ENCODE measurements at places on chromosomes 11 and 22.

DNA sequence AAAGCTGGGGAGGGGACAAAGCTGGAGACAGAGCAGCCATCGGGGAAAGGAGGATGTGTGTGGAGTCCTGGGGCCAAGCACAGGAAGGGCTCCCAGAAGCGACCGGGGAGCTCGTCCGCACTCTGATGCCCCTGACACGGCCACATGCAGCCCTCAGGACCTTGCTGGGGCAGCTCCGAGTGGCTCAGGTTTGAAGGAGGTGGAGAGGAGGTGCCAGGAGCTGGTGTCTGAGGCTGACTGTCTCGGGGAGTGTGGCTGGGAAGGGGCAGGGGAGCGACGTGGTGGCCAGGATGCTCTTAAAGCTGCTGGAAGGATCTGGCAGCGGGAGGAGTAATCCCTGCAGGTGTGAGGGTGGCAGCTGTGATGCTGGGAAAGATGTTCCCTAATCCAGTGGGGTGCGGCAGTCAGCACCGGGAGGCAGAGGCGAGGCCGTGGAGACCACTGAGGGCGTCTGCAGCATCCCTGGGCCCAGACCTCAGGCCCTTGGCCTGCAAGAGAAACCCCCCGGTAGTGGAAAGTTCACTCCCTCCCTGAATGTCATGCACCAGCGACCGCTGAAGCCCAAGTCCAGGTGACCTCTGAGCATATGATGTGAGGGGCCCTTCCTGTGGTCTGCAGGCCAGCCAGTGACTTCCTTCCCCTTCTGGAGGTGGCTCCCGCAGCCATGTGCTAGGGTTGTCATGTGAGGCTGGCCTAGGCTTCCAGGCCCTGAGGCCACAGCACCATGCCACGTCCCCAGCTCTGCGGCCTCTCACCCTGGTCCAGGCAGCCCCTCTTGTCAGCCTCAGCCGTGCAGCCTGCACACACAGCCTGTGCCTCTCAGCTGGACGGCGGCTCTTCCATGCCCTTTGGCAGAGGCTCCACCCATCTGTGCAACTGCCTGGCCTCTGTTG lies 17.2 kb upstream of the CTSD start:
- H3K27ac ChIP-seq = no peak overlapping the region
- peak; percentile 61 for DNase-seq
- no peak overlapping the region for H3K4me3 ChIP-seq

- no peaks in the 10 kb centered on the region for H3K36me3 ChIP-seq
- H3K27me3 ChIP-seq = no peaks in the 10 kb centered on the region
- DNase-seq = no peak
Observed at GRCh38 chr11:114285599-114285998, 10.6 kb upstream of the NNMT start.

DNA sequence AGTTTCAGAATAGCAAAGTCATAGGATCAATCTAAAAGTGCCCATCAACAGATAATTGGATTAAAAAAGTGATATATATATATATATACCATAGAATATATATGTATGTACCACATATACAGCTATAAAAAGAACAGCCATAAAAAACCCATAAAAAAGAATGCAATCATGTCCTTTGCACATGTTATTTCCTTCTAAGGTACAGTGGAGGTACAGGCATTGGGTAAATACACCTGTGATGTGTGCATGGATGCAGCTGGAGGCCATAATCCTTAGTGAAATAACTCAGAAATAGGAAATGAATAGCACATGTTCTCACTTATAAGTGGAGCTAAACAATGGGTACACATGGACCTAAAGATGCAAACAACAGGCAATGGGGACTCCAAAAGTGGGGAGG lies 7.1 kb upstream of the DKK3 start:
- no peak overlapping the region for H3K4me3 ChIP-seq
- H3K27me3 ChIP-seq = no peaks in the 10 kb centered on the region
- DNase-seq = no peak
- no peaks in the 10 kb centered on the region for H3K36me3 ChIP-seq

- no peak overlapping the region for H3K27ac ChIP-seq
- DNase-seq = no peak
- H3K36me3 ChIP-seq = no peaks in the 10 kb centered on the region
- no peaks in the 10 kb centered on the region for H3K27me3 ChIP-seq
- H3K4me1 ChIP-seq = peaks cover 43% of the 10 kb centered on the region
- H3K4me3 ChIP-seq = no peak overlapping the region
Observed at GRCh38 chr11:1753929-1754305, 3.5 kb upstream of the IFITM10 start.

GRCh38 chr11:7046474-7047175 lies 26.3 kb downstream of the NLRP14 start:
- H3K36me3 ChIP-seq = no peaks in the 10 kb centered on the region
- H3K27me3 ChIP-seq = no peaks in the 10 kb centered on the region
- no peak overlapping the region for H3K27ac ChIP-seq
- no peak for DNase-seq
- no peak overlapping the region for H3K4me3 ChIP-seq

DNA sequence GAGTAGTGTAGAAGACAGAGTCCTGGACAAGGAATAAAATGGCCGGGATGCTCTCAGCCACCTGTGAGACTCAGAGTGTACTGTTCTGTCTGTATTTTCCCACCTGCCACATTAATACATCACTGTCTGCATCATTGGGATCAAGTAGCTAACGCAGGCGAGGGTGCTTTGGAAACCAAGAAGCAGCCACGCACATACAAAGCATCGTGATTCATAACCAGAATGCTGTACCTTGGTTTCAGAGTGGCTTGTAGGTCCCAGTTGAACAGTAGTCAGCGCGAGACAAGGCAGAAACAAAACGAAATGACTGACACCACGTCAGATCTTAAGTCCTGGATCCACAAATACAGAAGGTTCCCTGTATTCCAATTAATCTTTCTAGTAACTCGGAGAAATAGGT lies 198.3 kb downstream of the GRIK4 start:
- H3K4me3 ChIP-seq = no peak overlapping the region
- H3K27ac ChIP-seq = no peak overlapping the region
- DNase-seq = no peak

GRCh38 chr22:24555165-24556039 lies at the start of gene SNRPD3:
Gene SNRPD3, plus strand, starts transcription at chr22:24555999. Its CDS starts 1,676 bp downstream, at chr22:24557675.
- peak within 1 kb of the TSS; percentile 97 for H3K27ac ChIP-seq
- H3K4me3 ChIP-seq = peak within 1 kb of the TSS; percentile 99
- no peaks in the 10 kb centered on the region for H3K27me3 ChIP-seq
- peaks cover 16% of the 10 kb centered on the region for H3K4me1 ChIP-seq

DNA sequence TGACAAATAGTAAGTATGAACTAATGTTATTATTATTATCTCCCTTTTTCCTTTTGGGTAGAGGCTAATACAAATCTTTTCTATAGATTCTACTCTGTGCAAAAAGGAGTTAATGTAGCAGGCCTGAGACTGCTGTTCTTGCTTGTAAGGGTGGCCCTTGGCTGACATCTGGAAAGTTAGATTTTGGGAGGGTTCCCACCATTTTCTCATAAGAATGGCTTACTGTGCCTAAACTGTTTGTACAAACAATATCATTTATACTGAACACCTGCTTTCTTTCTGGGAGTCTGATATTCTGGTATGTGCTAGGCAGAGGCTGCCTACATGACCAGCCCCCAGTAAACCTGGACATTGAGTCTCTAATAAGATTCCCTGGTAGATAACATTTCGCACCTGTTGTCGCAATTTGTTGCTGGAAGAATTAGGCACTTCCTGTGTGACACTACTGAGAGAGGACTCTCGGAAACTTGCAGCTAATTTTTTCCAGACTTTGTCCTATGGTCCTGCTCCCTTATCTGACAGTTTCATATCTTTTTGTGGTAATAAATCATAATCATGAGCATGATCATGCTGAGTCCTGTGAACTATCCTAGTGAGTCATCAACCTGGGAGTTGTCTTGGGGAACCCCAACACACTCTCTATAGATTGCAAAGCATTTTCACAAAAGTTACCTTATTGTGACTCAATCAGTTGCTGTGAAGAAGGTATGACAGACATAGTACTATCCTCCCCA lies 257.7 kb upstream of the CCDC90B start:
- peaks cover 20% of the 10 kb centered on the region for H3K4me1 ChIP-seq
- H3K27ac ChIP-seq = no peak overlapping the region
- H3K27me3 ChIP-seq = no peaks in the 10 kb centered on the region
- DNase-seq = no peak
- H3K4me3 ChIP-seq = no peak overlapping the region

DNA sequence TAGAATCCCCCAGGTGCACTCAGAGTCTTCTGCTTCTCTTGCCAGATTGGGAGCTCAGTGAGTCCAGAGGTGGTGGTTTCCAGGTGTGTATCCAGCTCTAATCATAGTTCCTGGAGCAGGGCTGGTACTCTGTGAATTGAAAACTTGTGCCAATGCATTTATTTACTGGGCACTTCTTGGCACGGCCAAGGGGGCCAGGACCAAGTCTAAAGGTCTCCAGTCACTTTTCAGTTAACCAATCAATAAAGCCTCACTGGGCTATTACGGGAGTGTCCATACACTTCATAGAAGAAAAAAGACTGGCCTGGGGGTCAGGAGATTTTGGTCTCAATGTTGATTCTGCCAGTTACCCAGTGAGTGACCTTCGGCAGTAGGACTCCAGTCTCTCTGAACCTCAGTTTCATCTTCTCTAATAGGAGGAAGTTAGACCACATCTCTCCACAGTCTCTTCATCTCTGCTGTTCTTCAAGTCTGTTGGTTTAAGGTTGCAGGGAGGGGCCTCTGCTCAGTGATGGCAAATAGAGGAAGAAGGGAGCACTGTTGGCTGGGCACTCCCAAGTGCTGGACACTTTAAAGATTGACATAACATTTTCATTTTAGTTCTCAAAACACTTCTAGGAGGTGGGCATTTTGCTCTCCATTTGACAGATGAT lies 188.5 kb upstream of the E2F8 start:
- no peak for DNase-seq
- peaks cover 2% of the 10 kb centered on the region for H3K4me1 ChIP-seq
- H3K4me3 ChIP-seq = no peak overlapping the region
- H3K27me3 ChIP-seq = peaks cover 26% of the 10 kb centered on the region

DNA sequence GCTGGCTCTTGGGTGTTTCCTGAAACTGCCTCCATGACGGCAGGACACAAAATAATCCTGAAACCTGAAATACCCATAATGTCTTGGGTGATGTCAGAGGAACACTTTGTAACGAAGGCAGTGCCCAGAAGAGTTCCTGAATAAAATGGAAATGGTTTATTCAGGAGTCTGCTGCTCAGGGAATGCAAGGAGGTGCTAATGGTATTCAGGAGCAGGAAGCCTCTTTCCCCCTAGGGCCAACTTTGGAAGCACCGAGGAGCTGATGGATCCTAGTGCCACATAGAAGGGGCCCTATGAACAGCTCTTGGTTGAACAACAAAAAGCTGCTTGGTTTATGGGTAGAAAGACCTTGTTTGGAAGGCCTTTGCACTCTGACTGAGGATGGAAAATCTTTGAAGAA lies 15.5 kb downstream of the TREH start:
- no peak for DNase-seq
- no peaks in the 10 kb centered on the region for H3K27me3 ChIP-seq
- H3K4me3 ChIP-seq = no peak overlapping the region
- no peak overlapping the region for H3K27ac ChIP-seq

GRCh38 chr11:64298966-64299846 lies 952 bp upstream of the CATSPERZ start:
- H3K36me3 ChIP-seq = no peaks in the 10 kb centered on the region
- peaks cover 5% of the 10 kb centered on the region for H3K4me1 ChIP-seq
- no peak overlapping the region for H3K27ac ChIP-seq

- H3K27ac ChIP-seq = no peak overlapping the region
- no peaks in the 10 kb centered on the region for H3K27me3 ChIP-seq
- no peak for DNase-seq
- no peaks in the 10 kb centered on the region for H3K36me3 ChIP-seq
Observed at GRCh38 chr11:96658436-96658835, 268.6 kb downstream of the JRKL start.

GRCh38 chr22:22155146-22155545 lies 89.4 kb upstream of the VPREB1 start:
- H3K36me3 ChIP-seq = no peaks in the 10 kb centered on the region
- no peak overlapping the region for H3K4me3 ChIP-seq
- no peak for DNase-seq

DNA sequence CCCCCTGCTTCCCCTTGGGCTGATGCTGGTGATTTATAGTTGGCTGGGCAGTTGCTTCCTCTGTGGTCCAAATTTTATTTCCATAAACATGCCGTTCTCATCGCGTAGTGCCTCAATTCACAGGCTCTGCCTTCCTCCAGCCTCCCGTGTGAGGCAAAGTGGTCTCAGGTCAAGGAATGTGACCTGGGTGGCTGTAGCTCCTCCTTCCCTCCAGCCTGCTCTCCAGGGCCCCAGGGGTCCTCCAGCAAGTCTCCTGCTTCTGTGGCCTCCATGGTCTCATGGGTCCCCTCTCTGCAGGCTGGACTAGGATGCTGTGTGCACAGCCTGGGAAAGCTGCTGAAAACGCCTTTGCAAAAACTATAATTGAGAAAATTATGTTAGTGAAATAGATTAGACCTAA lies 694.1 kb downstream of the BRD1 start:
- no peaks in the 10 kb centered on the region for H3K36me3 ChIP-seq
- H3K4me1 ChIP-seq = no peaks in the 10 kb centered on the region
- no peak overlapping the region for H3K27ac ChIP-seq
- no peaks in the 10 kb centered on the region for H3K27me3 ChIP-seq

- DNase-seq = peak; percentile 55
- no peaks in the 10 kb centered on the region for H3K36me3 ChIP-seq
Observed at GRCh38 chr11:67082071-67082791, 25.6 kb downstream of the RHOD start.

DNA sequence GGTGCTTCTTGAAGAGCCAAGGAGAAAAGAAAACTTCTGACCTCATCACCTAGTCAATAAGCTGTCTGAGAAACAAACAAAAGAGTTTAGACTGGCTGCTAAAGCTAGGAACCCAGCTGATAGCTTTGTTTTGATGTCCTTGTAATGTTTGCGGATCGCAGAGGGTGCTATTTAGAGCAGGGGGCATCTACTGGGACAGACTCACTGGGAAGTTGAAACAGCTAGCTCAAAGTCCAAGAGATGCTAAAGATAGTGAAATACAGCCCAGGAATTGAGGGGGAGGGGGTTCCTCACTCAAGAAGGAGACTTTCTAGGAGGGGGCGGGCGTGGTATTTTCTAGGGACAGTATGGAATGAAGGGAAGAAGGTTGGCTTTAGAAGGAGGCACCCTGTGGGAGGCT lies 18.9 kb downstream of the ZBTB16 start:
- H3K27me3 ChIP-seq = peaks cover 56% of the 10 kb centered on the region
- no peak for DNase-seq
- H3K4me1 ChIP-seq = peaks cover 27% of the 10 kb centered on the region
- H3K36me3 ChIP-seq = no peaks in the 10 kb centered on the region
- no peak overlapping the region for H3K27ac ChIP-seq
- no peak overlapping the region for H3K4me3 ChIP-seq

DNA sequence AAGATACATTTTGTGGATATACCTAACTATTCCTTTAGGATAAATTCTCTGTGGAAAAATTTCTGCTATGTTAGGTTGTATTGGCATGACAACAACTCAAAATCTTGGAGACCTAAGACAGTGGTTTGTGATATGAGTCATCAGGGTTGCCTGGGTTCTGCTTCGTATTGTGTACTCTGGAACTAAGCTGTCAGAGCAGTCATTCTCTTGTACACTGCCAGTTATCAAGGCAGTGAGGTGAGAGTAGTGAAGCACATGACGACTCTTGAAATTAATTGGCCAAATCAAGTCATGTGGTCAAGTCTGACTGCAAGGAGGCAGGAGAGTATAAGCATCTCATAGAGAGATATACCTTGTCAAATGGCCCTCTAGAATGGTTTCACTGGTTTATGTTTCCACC lies 104.4 kb downstream of the FANCF start:
- H3K27me3 ChIP-seq = no peaks in the 10 kb centered on the region
- no peak overlapping the region for H3K4me3 ChIP-seq
- no peak overlapping the region for H3K27ac ChIP-seq
- no peaks in the 10 kb centered on the region for H3K4me1 ChIP-seq
- H3K36me3 ChIP-seq = no peaks in the 10 kb centered on the region
